Right forelimb (tissue), 1 donor: ENCODE measurements at places on chromosomes 4 and X.

DNA sequence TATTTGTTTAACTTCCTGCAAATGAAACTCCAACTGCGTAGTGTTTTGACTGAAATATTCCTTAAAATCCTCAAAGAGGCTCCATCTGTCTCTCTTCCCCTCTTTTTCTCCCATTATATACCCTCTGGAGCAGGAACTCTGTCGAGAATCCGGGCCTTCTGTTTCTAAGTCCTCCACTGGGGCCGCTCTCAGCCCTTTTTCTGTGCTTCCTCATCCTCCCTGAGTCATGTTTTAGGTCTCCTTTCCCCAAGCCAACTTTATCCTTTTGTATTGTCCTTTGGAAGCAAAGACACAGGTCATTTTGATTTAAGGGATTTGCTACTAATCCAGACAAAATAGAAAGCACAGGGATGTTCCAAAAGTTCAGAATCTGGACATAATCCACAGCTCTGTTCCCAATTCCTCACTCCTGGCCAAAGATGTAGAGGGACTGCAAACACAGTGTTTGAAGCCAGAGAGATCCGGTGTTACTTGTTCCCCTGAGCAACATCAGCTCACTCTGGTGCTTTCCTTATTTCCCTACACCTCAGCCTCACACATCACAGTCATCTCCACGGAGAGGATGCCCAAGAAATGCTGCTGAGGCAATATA, 131.0 kb upstream of the KLF3 start:
- no peak for DNase-seq

DNA sequence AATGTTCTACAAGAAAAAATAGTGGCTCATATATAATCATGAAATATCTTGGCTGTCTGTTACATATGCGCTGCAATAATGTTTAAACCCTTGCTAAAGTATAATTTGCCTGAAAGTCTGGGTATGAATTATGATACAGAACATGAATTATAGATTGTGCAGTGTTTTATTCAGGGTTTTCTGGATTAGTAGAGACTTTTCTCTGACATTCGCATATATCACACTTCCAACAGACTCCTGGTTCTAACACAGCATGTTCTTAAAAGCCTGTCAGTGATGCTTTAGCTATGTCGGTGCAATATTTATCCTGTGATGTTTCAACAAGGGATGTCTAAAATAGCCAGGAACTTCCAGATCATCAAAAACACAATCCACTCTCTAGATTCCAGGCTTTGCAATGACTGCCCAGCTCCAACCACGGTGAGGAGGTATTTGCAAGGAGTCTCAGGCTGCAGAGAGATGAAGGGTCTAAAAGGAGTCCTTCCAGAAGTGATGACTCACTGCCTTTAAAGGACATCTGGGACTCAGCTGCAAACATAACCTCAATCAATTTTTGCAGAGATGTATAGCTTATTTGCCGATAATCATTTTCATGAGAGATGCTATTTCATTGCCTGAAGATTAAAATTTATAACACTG, 69.4 kb downstream of the RWDD4 start:
- DNase-seq, result no peak

GRCh38 chr4:6338951-6339817, 69.5 kb downstream of the WFS1 start:
- no peak for DNase-seq

GRCh38 chr4:107838861-107839565, 14.3 kb downstream of the SGMS2 start:
- no peak for DNase-seq

DNA sequence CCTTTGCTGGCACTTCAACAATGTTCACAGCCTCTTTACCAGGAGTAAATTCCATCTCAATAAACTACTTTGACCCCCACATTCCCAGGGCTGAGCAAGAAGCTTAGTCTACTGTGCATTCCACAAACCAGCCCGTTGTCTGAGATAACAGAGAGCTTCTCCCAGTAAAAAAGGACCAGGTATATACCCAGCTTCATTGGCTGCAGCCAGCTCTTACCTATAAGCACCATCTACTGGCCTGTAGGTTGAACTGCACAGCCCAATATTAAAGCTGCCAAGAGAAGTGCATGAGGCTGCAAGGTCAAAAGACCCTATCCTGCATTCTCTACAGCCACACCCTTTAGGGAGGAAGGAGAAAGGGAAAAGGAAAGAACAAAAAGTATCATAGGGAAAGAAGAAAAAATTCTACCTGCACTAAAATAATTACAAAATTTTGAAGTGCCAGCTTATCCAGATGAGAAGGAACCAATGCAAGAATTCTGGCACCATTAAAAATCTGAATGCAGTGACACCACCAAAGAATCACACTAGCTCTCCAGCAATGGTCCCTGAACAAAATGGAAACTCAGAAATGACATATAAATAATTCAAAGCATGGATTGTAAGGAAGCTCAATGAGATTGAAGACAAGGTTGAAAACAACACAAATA, 45.7 kb upstream of the INTU start:
- no peak for DNase-seq
